ENCODE measurements at places on chromosomes 6 and 20. TPM values are rescaled to one million over a fixed set of nuclear protein-coding genes. Genes with fewer than 3 reads are reported as not detected.

The ZCCHC3 gene
- total RNA-seq: 15.7 TPM

The TMEM200A gene
- under 0.01 TPM for total RNA-seq

The ELOVL4 gene
- 13.7 TPM for total RNA-seq

The CCN6 gene
- total RNA-seq: not detected

The KCNQ5 gene
- total RNA-seq: 3.0 TPM

The FRK gene
- 1.0 TPM for total RNA-seq

The FAM229B gene
- total RNA-seq: 3.1 TPM

The LY6G6F gene
- not detected for total RNA-seq

The OLIG3 gene
- not detected for total RNA-seq

The TBC1D7 gene
- total RNA-seq: 44.8 TPM

The C6orf132 gene
- total RNA-seq: 35.9 TPM

The NTSR1 gene
- under 0.01 TPM for total RNA-seq

The KCNG1 gene
- 145 TPM for total RNA-seq

The TINAG gene
- not detected for total RNA-seq

The CFAP61 gene
- total RNA-seq: 0.34 TPM

The BEND6 gene
- 3.5 TPM for total RNA-seq

The TBXT gene
- total RNA-seq: not detected

The ME1 gene
- total RNA-seq: 97.7 TPM

The CCHCR1 gene
- 12.5 TPM for total RNA-seq

The GRIK2 gene
- total RNA-seq: 0.34 TPM

The E2F1 gene
- 0.36 TPM for total RNA-seq

The CLPSL1 gene
- not detected for total RNA-seq

The LRRC73 gene
- 0.34 TPM for total RNA-seq

The CST2 gene
- total RNA-seq: not detected

The MAS1 gene
- not detected for total RNA-seq

The TAB2 gene
- total RNA-seq: 28.0 TPM

The SFTA2 gene
- not detected for total RNA-seq

The POLR1H gene
- total RNA-seq: 18.9 TPM

The ZC3H12D gene
- 0.07 TPM for total RNA-seq

The CLDN20 gene
- total RNA-seq: not detected

The TFAP2D gene
- not detected for total RNA-seq

The MATN4 gene
- 0.14 TPM for total RNA-seq

The AVP gene
- total RNA-seq: not detected
